ENCODE measurements at places on chromosomes 5 and 9.

DNA sequence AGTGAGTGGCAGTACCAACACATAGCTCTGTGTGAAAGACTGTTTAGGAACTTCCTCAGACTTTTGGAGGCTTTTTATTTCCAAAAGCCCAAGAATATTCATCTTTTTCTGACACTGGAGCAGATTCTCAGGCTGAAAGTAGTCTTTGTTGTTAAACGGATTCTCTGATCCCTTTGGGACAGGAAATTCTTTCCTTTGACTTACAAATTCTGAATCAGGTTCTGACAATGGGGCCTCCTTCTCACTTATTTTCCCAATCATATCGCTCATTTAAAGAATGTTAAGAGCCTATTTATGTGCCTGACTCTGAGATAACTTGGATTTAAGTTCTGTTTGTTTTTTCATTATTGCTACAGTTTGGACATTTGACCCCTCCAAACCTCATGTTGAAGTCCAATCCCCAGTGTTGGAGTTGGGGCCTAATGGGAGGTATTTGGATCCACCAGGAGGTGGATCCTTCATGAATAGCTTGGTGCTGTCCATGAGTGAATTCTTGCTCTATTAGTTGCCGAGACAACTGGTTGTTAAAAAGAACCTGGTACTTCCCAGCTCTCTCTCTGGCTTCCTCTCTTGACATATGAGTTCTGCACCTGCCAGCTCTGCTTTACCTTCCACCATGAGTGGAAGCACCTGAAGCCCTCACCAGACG is 4.1 kb upstream of the ADGRV1 start:
- DNase-seq, result no peak

- no peak for DNase-seq
Measured at GRCh38 chr9:72043576-72043975, 16.8 kb downstream of the C9orf57 start.

- DNase-seq, result no peak
Measured at GRCh38 chr5:43627028-43627427, 24.0 kb downstream of the NNT start.

- peak; percentile 14 for DNase-seq
Measured at GRCh38 chr9:19184144-19184917, 46.2 kb upstream of the DENND4C start.

GRCh38 chr9:133184971-133185370 is 21.3 kb upstream of the GBGT1 start:
- DNase-seq, result peak; percentile 40

GRCh38 chr9:89992326-89993198 is 387.8 kb downstream of the GADD45G start:
- DNase-seq, result peak; percentile 73

- DNase-seq, result peak; percentile 67
Measured at GRCh38 chr5:178114325-178115135, 1.2 kb downstream of the N4BP3 start.

DNA sequence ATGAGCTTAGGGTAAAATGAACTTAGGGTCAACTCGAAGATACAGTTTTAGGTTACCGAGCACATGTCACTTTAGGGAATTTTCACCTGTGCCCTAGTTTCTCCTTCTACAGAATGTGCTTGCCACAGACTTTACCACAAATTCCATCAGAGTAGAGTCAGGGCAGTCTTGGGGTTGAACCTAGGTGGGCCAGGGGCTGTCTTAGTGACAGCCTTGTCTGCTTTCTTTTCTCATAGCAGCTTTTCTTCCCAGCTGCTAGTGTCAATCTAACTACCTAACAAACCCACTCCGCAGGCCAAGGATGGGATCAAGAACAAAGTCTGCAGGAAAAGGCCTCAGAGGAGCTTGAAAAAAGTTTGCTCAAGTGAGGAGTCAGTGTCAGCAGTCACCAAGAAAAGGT is 458.1 kb upstream of the CDH18 start:
- no peak for DNase-seq

DNA sequence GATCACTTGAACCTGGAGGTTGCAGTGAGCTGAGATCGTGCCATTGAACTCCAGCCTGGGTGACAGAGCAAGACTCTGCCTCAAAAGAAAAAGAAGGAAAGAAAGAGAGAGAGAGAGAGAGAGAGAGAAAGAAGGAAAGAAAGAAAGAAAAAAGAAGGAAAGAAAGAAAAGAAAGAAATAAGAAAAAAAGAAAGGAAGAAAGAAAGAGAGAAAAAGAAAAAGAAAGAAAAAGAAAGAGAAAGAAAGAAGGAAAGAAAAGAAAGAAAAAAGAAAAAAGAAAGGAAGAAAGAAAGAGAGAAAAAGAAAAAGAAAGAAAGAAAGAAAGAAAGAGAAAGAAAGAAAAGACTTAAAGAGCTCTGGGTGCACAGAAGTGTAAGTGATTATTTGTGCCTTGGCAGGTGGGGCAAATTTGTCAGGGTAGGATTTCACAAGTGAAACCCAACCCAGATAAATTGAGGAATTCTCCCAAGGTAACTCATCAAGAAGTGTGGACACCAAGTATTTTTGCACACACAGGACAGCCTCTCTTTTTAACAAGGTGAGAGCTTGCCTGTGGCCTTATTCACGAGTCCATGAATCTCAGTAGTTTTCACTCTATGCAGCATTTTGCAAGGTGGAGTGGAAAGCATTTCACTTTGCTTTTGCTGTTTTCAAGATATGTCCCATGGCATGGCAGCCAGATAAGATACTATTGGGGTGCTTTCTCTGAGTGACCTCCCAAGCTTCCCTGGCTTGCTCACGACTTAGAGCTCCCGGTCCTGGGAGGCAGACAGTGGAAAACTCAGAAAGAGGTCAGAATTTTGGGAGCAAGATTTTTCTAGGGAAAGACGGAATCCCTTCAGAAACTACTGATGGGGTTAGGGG is 57.8 kb downstream of the C9orf153 start:
- peak; percentile 37 for DNase-seq

- no peak for DNase-seq
Measured at GRCh38 chr5:3024976-3025375, 273.5 kb upstream of the IRX2 start.

GRCh38 chr9:111700776-111701175 is 39.4 kb downstream of the GNG10 start:
- no peak for DNase-seq

DNA sequence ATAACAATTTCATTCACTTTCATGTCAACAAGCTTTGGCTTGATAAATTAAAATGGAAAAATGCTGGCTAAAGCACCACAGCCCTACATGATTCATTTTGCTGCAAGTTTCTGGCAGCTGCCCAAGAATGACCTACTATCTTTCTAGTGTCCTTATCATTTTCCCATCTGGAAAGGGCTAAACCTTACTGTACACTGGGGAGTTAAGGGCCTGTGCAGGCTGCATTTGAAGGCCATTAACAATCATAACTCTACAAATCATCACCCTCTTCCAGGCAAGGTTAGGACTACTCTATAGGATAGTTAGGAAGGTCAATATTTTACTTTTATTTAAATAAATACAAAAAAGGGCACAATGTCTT is 579.7 kb upstream of the ZNF608 start:
- DNase-seq, result no peak

GRCh38 chr5:171521219-171521633 is 101.8 kb downstream of the FGF18 start:
- peak; percentile 18 for DNase-seq

- no peak for DNase-seq
Measured at GRCh38 chr5:167633931-167634341, 657.5 kb upstream of the WWC1 start.

DNA sequence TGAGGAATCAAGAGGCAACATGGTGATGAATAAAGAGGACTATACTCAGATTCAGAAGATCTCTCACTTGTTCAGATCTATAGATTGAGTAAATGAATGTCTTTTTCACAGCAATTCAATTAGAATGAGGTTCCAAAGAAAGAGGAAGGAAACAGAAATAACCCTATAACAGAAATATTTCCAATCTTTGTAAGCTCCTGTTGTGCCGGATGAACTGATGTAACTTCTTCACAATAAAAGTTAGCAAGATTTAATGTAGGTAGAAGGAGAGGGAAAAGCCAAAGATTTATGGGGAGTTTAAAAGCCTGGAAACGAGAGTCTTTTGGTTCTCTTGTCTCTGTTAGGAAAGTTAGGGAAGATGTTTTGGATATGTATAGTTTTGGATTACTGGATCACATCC is 92.1 kb downstream of the PBX3 start:
- no peak for DNase-seq

DNA sequence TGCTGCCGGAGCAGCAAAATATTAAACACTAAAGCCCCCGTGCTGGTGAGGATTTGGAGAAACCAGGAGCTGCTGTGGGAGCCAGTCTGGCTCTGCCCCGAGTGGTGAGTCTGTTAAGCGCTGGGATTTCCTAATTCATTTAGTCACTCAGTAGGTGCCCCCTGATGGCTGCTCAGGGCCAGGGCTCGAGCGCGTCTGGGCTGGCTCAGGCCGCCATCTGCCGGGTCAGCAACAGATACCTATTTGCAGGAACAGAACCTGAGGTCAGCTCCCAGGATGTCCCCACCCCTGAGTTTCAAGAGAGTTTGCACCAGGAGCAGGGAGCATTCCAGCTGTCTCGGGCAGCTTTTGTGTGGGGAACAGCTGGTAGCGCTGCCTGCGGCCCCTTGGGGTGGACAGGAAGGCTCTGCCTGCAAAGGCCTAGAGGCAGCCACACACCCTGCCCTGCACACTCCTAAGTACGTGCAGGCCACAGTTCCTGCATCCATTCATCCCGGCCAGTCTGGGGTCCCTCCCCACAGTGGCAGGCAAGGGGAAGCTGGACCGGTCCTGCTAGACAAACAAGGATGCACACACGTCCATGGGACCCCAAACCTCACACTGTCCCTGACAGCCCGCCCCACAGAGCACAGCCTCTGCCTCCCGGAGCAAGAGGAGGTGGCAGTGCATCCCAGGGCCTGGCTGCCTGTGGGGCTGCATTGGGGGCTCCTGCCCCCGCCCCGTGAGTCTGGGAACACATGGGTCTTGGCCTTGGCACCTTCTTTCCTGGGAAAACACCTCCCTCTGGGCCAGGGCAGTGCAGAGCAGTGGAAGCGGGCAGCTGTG is 83.7 kb downstream of the ADAMTS2 start:
- peak; percentile 75 for DNase-seq

GRCh38 chr5:93874491-93874890 is 133.1 kb upstream of the POU5F2 start:
- DNase-seq, result no peak

GRCh38 chr5:158852622-158853021 is 247.1 kb downstream of the EBF1 start:
- no peak for DNase-seq

GRCh38 chr5:126017096-126017495 is 406.1 kb upstream of the GRAMD2B start:
- DNase-seq, result no peak

DNA sequence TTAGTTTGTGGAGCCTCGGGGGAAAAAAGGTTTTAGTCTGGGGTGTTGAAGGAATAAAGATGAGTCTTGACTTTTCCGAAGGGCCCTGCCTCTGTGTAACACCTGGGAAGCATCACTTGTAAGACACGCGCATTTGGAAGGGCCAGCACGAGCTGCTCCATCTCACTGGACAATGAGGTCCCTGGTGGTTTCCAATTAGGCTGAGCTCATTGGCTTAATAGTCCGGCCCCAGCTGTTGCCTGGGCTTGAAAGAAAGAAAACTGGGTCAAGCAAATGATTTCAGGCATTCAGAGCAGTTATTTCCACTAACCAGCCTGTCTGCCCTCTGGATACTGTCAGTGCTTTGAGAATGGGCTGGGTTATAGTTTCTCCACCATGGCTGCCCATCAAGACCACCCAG is 64.5 kb downstream of the NSUN2 start:
- DNase-seq, result peak; percentile 87

DNA sequence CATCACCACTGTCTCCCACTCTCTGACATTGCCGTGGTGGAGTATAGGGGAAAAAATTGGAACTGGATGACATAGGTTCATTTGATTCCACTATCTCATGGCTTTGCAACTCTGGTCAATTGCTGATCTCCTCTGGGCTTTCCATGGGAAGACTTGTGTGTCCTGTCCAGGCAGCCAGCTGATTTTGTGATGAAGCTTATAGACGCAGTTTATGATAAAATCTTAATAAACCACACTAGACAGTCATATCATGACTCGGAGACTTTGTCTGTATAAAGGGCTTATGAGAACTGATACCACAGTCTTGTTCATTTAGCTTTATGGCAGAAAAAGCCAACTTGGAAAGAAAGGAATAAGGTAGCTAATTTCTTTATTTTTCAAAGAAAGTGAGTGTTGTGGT is 296.5 kb downstream of the MAST4 start:
- DNase-seq, result no peak

DNA sequence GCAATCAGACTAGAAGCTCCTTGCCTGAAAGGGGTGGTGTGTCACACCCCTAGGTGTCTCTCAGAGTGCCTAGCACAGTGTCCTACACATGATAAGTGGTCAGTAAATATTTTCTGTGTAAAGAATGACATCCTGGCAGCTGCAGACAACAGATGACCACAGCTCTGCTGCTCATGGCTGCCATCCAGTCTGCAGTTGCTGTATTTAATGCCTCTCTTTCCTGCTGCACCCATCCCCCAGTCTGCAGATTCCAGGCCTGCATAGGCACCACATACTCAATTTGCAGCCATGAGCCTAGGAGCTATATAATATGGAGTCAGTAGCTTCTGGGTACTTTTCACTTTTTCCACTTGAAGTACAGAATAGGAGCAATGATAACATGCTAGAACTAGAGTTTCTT is 94.9 kb upstream of the NR4A3 start:
- no peak for DNase-seq

DNA sequence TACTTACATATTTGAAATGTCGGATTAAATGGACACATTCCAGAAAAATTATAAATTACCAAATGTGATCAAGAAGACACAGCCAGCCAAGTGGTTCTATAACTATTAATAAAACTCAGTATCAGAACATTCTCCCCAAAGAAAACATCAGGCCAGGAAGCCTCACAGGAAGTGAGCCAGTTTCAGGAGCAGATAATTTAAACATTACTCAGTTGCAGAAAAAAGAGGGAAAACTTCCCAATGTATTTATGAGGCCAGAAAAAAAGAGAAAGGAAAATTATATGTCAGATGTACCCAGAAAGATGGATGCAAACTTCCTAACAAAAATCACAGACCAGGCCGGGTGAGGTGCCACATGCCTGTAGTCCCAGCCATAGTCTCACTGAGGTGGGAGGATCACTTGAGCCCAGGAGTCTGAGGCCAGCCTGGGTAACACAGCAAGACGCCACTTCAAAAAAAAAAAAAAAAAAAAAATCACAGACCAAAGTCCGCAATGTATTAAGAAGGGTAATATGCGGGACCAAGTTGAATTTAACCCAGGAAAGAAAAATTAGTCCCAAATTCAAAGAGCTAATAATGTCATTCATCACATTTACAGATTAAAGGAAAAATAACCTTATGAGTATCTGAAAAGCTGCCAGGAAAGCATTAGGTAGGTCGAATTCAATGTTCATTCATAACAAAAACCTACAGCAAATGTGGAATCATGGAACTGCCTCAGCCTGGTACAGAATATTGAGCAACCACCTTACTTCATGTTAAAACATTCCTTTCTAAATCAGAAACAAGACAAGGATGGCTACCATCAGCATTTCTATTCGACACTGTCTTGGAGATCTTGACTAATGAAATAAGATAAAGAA is 37.2 kb upstream of the NRARP start:
- no peak for DNase-seq

DNA sequence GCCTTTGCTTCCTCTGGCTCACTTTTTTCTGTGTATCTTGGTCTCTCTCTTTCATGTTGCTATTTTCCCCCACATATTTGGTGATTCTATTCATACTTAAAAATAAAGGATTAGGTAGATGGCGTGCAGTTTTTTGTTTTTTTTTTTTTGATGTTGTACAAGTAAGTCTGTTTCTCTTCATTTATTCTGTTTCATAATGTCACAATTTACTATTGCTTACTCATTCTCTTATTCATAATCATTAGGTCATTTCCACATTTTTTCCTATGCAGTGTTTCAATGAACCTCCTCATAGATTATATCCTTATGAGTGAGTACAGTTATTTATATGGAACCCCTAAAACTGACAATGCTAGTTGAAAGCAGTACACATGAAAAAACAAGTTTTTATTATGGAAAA is 136.3 kb downstream of the APBA1 start:
- no peak for DNase-seq

All from retina (tissue), 1 donor.